ENCODE measurements at places on chromosomes 3 and 15.

GRCh38 chr3:72224804-72225509 lies 440.0 kb upstream of the PROK2 start:
- DNase-seq = no peak

GRCh38 chr15:33866101-33866737 lies 102.1 kb upstream of the CHRM5 start:
- DNase-seq = no peak

- no peak for DNase-seq
Measured at GRCh38 chr15:74816624-74817369, 4.2 kb downstream of the LMAN1L start.

DNA sequence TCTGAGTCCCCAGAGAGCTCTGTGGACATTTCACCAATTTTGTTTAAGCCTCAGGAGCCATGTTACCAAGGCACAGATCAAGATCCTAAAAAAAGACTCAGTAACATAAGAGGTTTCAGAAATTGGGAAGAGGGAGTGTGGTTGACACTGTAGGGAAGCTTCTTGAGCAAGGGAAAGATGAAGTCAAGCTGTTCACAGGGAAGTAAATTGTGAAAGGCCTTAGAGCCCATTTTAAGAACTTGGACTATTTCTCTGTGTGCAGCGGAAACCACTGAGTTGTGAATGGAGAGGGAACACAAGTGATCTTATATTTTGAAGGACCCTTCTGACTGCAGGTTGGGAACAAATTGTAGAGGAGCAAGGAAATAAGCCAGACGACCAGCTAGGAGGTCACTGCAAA lies 18.7 kb downstream of the BCL2A1 start:
- no peak for DNase-seq

GRCh38 chr3:102182162-102182561 lies 252.7 kb upstream of the ZPLD1 start:
- no peak for DNase-seq

Measured in activated CD4-positive, alpha-beta T cell treated with anti-CD3 and anti-CD28 coated beads, Interleukin-2, amount 50 U/mL, for 16 hours (primary cell).